ENCODE measurements at places on chromosomes 16 and 17. TPM values are rescaled to one million over a fixed set of nuclear protein-coding genes. Genes with fewer than 3 reads are reported as not detected.

DNA sequence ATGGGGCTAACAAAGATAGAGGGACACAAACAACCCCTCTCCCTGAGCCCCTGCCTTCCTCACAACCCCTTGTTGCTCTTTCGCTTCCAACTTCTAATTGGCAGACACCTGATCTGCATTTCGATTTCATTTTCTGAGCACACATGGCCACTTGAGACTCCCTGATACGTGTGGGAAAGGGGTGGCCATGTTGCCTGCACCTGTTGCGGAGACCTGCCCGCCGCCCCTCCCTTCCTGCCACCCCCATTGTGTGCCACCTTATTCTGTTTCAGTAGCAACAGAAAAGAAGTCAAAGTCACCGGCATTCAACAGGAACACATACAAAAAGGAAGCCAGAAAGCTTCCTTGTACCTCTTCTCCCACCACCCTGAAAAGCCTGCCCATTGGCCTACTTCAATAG, 254.7 kb upstream of the SOX9 start:
- no peaks in the 10 kb centered on the region for H3K36me3 ChIP-seq
- no peaks in the 10 kb centered on the region for H3K27me3 ChIP-seq
- no peak overlapping the region for H3K27ac ChIP-seq
- DNase-seq = no peak
- H3K4me1 ChIP-seq = no peaks in the 10 kb centered on the region

TERB1 gene
- not detected for total RNA-seq

DNA sequence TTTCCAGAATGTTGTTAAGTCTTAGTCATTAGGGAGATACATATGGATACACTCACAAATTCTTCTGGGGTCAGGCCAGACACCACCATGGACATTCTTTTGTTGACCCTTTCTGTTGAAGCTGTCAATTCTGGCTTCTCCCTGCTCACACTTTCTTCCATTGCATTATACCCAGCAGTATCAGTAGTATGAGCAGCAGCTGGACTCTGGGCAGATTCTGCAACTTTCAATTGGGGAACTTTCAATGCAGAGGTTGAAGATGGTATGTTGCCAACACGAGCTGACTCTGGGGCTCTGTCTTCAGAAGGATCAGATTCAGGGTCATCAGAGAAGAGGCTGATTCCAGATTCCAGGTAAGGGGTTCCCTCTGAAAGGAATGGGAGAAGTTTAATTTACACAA, 45.8 kb downstream of the RND2 start:
- no peaks in the 10 kb centered on the region for H3K4me1 ChIP-seq
- no peak for DNase-seq
- no peaks in the 10 kb centered on the region for H3K27me3 ChIP-seq
- H3K36me3 ChIP-seq = no peaks in the 10 kb centered on the region
- no peak overlapping the region for H3K27ac ChIP-seq

KRT38 gene
- total RNA-seq = not detected

DNA sequence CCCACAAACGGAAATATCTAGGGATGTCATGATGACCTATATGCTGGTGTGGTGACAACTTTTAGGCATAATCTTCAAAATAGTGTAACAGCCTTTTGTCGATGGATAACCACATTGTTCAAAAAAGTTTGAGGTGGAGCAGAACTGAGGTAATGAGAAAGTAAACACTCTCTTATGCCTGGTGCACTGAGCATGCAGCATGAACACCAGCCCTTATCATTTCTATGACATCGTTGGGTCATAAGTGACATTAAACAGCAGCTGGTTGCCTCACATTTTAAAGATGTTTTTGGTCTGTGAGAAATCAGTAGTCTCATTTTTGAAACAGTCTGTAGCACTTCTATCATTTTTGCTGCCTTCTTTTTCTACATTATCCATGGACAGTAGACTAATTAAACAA, 1.8 kb downstream of the KRT23 start:
- DNase-seq = no peak
- H3K36me3 ChIP-seq = no peaks in the 10 kb centered on the region
- no peaks in the 10 kb centered on the region for H3K4me1 ChIP-seq

- no peak overlapping the region for H3K27ac ChIP-seq
- H3K4me1 ChIP-seq = no peaks in the 10 kb centered on the region
- no peaks in the 10 kb centered on the region for H3K36me3 ChIP-seq
Observed at GRCh38 chr17:12853921-12854320, 64.6 kb downstream of the ARHGAP44 start.

DBF4B gene
- total RNA-seq = 5.0 TPM

NOG gene
- not detected for total RNA-seq

HOXB1 gene
- not detected for total RNA-seq

KRT25 gene
- total RNA-seq = not detected

DNA sequence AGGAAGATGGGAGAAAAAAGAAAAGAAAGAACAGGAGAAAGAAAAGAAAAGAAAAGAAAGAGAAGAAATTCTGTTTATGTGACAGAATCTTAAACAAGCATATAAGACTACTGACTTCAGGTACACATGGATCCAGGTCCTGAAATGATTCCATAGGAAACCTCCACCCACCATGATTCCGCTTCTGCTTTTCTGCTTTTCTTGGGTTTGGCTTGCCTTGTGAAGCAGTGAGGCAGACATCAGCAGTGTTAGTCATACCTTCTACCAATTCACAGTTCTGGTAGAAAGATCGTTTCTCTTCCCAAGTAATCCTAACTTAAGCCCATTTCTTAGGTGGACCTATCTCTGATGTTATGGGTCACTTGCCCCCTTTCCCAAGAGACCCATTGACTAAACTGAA, 660.1 kb upstream of the RBFOX1 start:
- no peak for DNase-seq
- no peaks in the 10 kb centered on the region for H3K4me1 ChIP-seq

PIMREG gene
- total RNA-seq = 0.12 TPM

KCNJ16 gene
- 47.6 TPM for total RNA-seq

DNA sequence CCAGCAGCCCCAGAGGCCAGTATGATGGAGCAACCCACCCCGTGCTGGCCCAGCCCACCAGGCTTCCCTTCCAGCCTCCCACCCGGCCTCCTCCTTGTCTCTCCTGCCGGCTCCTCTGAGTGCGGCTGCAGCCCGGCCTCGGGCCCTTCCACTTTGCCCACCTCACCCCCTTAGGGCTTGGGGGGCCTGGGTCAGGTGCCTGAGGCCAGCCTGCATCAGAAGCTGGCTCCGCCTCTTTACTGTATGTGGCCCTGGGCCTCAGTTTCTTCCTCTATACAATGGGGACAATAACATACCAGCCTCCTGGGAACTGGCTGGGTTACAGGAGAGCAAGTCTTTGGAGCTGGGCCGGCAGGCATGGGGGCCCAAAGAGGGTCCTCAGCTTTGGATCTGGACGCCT, 221.1 kb upstream of the CIBAR2 start:
- no peaks in the 10 kb centered on the region for H3K36me3 ChIP-seq
- no peak overlapping the region for H3K27ac ChIP-seq
- no peak overlapping the region for H3K4me3 ChIP-seq

DNA sequence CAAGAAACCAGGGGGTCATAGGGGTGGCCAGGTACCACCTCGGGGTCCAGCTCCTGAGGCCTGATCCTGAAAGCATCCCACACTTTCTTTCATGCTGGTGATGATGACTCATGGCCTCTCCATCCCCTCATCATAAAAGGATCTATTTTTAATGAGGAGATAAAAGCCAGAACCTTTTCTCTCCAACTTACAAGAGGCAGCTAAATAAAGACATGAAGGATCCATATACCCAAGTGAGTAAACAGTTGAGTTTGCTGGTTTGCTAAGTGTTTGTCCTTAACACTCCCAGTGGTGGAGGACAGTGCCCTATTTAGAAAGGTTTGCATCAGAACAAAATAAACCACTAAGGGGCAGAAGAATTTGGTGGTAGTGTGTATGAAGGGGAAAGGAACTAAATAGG, 383.8 kb downstream of the GRIN2A start:
- no peak for DNase-seq
- H3K27me3 ChIP-seq = peaks cover 3% of the 10 kb centered on the region
- H3K4me3 ChIP-seq = no peak overlapping the region
- H3K4me1 ChIP-seq = no peaks in the 10 kb centered on the region
- H3K27ac ChIP-seq = no peak overlapping the region
- H3K36me3 ChIP-seq = no peaks in the 10 kb centered on the region

NPB gene
- total RNA-seq = not detected

SYT17 gene
- 5.6 TPM for total RNA-seq

All from pancreas (tissue), 10 donors.